ENCODE measurements at places on chromosomes 6 and 20.

DNA sequence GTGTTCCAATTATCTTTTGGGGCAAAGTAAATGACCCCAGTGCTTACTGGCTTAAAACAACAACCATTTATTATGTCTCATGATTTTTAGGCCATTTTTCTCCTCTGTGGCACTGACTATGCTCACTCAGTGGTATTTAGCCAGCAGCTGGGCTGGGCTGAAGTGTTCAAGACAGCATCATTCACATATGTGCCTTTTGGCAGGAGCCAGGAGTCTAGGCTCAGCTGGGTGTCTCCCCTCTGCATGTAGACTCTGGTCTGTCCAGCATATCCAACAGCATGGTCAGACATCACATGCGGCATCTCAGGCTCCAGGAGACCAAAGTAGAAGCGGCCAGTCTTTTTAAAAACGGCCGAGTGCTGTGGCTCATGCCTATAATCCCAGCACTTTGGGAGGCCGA, 120.3 kb upstream of the TOP1 start:
- no peak for DNase-seq

GRCh38 chr6:79313254-79313653, 78.8 kb upstream of the HMGN3 start:
- DNase-seq = no peak

DNA sequence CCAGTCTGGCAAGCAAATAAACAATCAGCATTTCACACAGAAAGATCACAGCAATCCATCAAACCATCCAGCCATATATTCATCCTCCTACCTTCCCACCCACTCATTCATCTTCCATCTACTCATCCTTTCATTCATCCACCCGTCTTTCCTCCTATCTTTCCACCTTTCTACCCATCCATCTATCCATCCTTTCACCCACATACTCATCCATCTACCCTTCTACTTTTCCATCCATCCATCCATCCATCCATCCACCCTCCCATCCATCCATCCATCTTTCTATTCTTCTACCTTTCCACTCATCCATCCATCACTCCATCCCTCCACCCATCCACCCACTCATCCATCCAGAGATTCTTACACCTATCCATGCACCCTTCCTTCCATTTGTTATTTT, 49.3 kb downstream of the KIAA0319 start:
- no peak for DNase-seq

DNA sequence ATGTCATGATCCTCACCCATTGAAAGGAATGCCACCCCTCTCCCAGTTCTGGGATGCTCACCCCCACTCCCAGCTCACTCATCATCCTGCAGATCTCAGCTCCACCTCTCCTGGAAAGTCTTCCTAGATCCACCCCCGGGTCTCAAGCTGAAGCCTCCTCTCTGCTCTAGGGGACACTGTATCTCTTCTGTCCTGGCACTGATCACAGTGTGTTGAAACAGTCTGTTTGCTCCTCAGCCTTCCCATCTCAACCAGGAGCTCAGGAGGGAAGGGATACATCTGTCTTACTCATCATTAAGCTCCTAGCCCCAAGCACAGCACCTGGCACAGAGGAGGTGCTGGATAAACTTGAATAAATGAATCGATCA, 80.1 kb downstream of the MRPL14 start:
- no peak for DNase-seq

DNA sequence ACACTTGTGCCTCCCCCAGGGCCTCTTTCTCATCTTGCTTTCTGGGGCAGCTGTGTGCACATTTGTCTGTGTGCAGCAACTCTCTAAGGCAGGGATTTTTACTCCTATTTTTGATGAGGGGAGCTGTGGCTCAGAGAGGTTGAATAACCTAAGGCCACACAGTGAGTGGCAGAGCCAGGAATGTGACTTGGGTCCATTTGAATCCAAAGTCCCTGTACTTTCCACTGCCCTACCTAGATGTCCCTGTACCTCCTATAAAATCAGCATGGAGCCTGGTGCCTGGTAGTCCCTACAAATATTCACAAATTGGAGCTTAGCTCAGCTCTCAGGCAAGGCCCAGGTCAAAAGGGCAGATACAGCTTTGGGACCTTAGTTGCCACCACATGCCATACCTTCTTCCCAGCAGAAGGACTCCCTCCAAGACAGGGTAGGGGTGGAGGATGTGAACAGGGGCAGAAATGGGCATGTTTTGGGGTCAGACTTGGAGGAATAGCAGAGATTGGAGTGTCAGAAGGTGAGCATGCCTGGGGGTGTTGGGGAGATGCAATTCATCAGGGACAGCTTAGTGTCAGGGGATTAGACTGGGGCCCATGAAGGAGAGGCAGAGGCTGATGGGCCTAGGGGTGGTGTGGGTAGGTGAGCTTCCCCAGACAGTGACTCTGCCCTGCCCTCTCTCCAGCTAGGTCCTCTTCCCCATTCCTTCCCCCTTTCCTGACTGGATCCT, 4.1 kb upstream of the VEGFA start:
- no peak for DNase-seq

DNA sequence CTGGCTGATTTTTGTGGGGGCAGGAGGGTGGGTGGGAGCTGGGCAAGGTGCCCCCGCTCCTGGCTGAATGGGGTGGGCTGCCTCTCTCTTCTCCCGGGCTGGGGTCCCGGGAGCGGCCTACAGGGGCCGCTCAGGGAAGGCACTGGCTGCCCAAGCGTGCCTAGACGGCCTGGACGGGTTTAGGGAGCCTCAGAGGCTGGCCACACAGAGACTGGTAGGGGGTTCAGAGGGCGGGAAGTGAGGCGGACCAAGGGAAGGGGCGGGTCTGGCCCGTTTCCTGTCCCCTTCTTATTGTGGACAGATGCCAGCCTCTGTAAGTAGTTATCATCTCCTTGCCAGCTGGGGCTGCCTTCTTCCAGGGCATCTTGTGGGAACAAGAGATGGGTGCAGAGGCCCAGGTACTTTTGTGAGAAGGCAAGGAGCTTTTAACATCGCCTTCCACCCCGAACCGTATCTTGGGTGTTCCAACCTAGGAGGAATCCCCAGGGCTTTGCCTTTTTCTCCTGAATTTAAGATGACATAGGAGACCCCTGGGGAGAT, 437 bp downstream of the CD40 start:
- DNase-seq = peak; percentile 41

- DNase-seq = no peak
These were observed 75.2 kb downstream of the RAMACL start for GRCh38 chr6:166511316-166511715.

Measured in CD4-positive, alpha-beta T cell treated with Interleukin-15 for 1 hour (primary cell).